ENCODE measurements at places on chromosomes 2 and 18.

DNA sequence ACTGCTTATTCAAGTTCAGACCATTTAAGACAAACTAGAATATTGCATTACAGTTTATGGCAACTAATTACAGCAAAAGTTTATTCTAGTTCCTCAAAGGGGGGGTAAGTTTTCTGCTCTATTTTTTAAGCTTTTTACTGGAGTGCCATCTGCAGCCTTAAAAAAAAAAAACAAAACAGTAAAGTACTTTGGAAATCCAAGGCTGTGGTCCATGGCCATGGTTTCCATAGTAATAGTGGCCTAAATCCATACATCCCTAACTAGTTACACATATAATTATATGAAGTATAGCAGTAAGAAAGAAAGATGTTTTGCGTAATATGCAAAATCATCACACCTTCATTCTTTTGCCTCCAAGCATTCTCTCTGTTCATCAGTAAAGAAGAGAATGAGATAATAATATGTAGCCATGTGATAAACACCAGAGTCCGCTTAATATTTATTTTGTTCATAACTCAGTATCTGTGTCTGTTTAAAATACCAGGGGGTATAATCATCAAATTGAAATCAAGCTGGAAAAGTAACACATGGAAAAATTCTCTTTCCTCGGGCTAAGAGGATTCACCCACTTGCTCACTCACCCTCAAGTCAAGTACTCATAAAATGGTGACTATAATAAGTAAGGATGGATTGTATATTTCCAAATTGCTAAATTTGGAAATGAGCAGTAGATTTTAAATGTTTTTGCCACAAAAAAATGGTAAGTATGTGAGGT lies 301.1 kb upstream of the RND3 start:
- no peak for DNase-seq

DNA sequence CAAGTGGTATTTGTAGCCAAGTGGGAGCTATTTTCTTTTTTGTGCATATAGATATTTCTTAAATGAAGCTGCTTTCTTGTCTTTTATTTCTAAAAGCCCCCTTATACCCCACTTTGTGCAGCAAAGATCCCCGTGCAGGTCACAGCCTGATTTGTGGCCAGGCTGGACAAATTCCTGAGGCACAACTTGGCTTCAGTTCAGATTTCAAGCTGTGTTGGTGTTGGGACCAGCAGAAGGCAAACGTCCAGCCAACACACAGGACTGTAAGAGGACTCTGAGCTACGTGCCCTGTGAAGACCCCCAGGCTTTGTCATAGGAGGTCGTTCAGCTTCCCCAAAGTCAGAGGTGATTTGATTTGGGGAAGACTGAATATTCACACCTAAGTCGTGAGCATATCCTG lies 21.9 kb downstream of the FOSL2 start:
- no peak for DNase-seq

DNA sequence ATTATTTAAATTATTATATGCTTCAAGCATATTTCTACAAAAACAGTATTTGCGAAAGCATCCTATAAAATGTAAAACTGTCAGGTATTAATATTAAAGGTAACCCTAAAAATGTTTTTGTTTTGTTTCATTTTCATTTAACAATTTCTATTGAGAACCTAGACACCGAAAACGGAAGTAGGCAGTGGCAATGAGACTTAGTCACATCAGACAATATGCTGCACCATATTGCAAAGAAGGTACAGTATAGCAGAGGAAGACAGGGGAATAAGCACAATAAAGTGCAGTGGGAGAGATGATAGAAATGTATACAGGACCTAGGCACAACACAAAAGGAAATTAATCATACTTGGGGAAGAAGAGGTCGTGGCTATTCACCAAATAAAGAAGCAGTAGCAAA lies 12.2 kb downstream of the SCN1A start:
- no peak for DNase-seq

GRCh38 chr2:229768235-229768634 lies 53.9 kb upstream of the DNER start:
- no peak for DNase-seq

GRCh38 chr2:240723851-240724250 lies 32.2 kb downstream of the AQP12A start:
- DNase-seq: no peak

DNA sequence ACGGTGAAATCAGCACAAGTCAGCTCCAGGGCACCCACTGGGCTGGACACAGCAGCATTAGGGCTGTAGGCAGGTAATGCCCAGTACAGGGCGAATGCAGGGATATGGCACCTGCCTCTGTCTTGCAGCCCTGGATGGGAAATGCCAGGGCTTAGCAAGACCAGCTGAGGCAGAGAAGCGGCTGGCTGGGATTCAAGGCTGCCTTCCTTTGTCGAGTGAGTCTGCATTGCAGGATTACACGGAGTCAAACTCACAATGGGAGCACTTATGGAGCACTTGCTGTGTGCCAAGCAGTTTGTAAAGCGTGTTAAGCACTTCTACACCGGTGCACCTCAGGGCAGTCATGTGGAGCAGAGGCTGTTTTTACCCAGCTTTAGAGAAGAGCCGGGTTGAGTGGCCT lies 87.3 kb upstream of the HDAC4 start:
- no peak for DNase-seq

GRCh38 chr2:154974041-154974440 lies 275.5 kb downstream of the KCNJ3 start:
- DNase-seq: no peak

- no peak for DNase-seq
Measured at GRCh38 chr2:237361194-237362004, 52.6 kb downstream of the COL6A3 start.

DNA sequence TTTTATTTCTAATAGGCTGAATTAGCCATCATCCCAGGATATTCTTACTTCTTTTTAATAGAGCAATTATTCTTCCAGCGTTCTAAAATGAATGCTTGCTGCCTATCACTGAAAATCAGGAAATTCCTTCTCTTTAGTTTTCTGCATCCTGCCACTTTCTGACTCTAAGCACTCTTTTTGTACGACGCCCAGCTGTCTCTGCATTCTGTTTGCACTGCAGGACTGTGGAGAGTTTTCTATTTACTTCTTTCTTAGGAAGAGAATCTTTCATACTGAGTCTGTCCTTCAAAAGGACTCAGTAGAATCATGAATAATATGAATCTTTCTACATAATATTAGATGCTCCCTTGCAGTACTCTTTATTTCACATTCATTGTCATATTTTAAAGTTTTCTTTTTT lies 360.4 kb upstream of the DSEL start:
- DNase-seq: no peak

DNA sequence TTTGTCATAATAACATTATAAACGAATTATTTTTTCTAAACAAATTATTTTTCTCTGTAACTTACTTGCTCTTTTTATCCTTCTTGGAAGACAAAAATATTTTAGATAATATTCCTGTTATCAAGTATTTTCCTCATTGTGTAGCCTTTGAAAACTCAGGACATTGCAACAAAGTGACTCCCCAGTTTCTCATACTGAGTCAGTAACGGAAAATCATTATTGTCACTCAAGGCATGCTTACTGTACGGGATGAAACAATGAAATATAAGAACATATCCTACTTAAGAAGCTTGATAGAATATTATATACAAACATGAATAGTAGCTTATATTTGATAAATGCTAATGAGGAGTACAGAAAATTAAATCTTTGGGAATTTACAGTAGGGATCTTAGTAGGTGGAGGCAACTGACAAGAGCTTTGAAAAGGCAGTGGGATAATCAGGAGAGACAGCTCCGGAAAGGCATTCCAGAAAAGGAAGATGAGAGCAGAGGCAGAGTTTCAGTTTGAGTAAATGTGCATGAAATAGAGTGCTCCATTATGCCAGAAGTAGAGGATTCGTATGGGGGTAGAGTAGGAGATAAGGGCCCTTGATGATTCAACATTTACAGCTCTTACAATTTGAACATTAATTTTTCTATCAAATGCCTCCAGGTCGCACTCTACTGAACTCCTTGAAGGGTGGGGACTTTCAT lies 14.0 kb upstream of the YES1 start:
- DNase-seq: no peak

DNA sequence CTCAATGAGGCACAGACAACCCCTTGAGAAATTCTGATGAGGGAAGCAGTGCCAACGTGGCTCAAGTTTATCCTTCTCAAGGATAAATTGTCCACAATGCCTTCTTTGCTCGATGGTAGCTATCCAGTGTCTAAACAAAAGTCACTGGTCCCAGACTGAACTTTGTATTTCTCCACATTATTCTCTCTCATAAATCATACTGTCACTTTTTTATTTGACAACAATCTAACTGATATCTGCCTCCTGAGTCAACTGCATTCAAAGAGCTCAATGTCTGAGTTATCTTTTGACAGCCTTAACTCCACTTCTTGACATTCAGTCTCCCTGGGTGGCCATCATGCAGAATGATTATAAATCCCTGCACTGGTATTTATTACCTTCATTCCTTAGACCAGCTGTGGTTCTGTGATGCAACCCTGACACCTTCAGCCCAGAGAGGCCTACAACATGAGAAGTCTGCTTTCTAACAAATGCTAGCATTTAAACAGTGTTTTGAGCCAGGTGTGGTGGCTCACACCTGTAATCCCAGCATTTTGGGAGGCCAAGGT lies 38.2 kb downstream of the IMMT start:
- DNase-seq: no peak

DNA sequence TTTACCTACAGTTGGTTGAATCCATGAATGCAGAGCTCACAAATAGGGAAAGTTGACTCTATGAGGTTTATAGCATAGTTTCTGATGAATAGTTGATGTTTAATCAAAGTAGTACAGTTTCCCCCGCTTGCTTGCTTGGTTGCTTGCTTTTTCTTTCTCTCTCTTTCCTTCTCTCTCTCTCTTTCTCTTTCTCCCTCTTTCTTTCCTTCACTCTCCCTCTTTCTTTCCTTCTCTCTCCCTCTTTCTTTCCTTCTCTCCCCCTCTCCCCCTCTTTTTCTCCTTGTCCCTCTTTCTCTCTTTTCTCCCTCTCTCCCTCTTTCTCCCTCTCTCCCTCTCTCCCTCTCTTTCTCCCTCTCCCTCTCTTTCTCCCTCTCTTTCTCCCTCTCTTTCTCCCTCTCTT lies 999.9 kb upstream of the CELF4 start:
- DNase-seq: no peak

- DNase-seq: no peak
Measured at GRCh38 chr2:233060501-233060979, 398 bp downstream of the INPP5D start.

- DNase-seq: no peak
Measured at GRCh38 chr2:236896688-236897087, 189.0 kb upstream of the COPS8 start.

DNA sequence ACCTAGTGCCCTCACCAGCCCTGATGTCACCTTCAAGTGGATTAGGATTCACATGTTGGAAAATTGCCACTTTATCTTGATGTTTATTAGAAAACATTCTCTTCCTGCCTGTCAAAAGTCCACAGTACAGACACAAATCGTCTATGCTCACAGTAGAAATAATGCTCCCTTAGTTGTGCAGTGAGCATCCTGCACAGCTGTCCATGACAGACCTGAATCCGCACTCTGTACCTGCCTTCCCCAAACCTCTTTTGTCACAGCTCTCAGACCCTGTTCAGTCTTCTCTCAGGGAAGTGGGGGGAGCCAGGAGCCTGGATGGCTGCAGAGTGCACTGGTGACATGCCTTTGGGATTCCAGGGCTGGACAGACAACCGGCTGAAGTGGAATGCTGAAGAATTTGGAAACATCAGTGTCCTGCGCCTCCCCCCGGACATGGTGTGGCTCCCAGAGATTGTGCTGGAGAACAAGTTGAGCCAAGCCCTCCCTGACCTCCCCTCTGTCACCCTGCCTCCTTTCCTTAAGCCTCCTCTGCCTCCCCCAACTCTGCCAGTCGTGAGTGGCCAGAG lies 2.0 kb downstream of the CHRND start:
- DNase-seq: no peak

DNA sequence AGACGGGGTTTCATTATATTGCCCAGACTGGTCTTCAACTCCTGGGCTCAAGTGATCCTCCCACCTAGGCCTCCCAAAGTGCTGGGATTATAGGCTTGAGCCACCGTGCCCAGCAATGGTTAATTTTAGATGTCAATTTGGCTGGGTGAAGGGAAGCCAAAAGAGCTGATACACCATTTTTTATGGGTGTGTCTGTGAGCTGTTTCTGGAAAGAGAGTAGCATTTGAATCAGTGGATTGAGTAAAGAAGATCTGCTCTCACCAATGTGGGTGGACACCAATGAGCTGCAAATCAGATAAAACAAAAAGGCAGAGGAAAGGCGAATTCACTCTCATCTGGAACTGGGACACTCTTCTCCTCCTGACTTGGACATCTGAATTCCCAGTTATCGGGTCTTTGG lies 16.1 kb upstream of the TAF4B start:
- no peak for DNase-seq

- DNase-seq: peak; percentile 43
Measured at GRCh38 chr2:27016801-27017325, 15.9 kb upstream of the TMEM214 start.

DNA sequence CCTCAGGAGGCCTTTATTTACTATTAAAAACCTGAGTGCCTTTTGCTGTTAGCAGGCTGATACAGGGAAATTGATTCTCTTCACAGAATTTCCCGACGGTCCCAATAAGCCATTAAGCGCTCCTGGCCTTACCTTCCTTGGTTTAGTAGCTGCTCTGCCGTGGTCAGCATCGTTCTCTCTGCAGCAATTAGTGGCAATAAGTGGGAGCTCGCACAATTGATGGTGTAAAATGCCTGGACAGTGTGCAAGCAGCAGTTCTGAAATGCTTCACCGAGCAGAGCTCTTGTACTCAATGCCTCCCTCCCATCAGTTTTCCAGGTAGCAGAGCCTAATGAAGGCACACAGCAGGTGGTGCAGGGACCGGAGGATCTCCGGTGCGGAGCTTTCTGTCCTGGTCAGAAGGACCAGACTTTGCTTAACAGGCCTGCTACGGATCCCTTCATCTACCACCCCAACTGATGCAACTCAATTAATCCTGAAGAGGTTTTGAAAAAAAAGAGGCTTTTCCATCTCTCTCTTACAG lies 1.1 kb upstream of the LINC00305 start:
- no peak for DNase-seq

DNA sequence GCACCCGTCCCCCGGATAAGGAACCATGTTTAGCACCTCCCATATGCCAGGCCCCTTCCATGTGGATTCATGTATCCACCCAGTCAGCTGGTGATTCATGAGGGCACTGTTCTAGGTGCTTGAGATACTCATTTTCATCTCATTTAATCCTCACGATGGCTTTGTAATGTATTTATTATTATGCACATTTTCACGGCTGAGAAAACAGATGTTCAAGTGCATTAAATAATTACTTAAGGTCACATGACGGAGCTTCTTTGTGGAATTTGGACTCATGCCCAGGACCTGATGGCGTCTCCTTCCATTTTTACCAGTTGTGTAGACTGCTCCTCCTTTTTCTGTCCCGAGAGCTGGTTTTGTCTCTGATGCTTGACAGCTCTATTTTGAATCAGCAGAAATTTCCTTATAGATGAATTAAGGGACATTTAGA lies 72.2 kb upstream of the RBM44 start:
- no peak for DNase-seq

- no peak for DNase-seq
Measured at GRCh38 chr2:96369186-96369585, 33.6 kb downstream of the NCAPH start.

- DNase-seq: no peak
Measured at GRCh38 chr18:24262087-24262486, 123.2 kb downstream of the CABYR start.

Data from CD4-positive, alpha-beta T cell treated with Interleukin-1 beta for 1 hour (primary cell).